ENCODE measurements at places on chromosomes 2 and 18.

DNA sequence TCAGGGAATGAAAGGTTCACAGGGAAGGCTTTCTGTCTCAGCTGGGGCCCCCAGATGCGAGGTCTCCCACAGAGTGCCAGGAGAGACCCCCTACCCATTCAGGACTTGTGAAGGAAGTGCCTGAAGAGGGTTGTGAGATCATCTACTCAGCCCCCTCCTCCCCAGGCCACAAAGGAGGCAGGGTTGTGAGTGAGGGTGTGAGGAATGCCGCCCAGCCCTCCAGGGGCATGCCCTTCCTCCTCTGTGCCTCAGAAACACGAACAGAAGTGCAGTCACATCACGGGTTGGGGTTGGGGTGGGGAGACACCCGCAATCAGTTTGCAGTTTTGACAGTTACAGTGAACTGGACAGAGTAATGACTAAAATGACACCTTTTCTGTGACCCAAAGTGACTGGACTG is 5.0 kb downstream of the MAL start:
- no peak for DNase-seq

DNA sequence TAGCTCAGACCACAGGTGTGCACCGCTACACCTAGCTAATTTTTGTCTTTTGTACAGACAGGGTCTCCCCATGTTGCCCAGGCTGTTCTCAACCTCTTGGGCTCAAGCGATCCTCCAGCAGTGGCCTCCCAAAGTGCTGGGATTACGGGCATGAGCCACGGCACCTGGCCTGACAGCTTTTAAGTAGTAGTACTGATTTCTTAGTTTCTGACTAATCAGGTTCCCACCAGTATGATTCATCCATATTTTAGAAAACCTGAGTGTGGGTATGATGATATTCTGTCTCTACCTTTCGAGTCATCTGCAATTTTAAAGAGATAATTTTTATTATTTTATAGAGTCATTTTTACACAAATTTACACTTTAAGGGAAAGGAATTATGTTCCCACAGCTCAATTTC is 46.4 kb upstream of the GULP1 start:
- no peak for DNase-seq

GRCh38 chr2:47653036-47653435 is 129.9 kb upstream of the MSH6 start:
- DNase-seq, result no peak

DNA sequence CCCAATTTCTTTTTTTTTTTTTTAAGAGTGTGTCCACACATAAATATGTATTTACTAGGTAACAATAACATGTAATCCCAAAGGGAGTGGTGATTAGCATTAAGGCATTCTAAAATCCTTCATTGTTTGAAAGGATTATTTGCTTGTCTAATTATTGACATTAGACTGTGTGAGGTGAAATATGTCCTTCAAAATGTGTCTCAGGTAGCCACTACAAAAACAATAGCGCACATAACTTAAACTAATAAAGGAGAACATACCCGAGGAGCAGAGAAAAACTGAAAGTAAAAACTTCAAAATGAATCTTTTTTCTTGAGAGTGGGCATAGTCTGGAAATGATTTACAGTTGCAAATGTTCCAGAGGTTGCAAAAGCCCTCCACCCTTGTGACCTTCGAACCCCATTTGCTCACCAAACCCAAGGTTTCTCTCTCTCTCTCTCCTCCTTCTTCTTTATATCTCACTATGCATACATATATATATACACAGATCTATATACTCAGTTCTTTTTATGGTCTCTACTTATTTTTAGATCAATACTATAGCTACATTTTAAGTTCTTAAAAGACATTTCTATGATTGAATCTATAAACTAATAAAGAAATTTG is 24.4 kb upstream of the FRZB start:
- DNase-seq, result no peak

- no peak for DNase-seq
These were observed 117.2 kb upstream of the NCK2 start for GRCh38 chr2:105627534-105627933.

GRCh38 chr18:53754154-53754553 is 470.3 kb downstream of the MBD2 start:
- DNase-seq, result no peak

- no peak for DNase-seq
These were observed 366.0 kb upstream of the CNTNAP5 start for GRCh38 chr2:123659120-123659519.

DNA sequence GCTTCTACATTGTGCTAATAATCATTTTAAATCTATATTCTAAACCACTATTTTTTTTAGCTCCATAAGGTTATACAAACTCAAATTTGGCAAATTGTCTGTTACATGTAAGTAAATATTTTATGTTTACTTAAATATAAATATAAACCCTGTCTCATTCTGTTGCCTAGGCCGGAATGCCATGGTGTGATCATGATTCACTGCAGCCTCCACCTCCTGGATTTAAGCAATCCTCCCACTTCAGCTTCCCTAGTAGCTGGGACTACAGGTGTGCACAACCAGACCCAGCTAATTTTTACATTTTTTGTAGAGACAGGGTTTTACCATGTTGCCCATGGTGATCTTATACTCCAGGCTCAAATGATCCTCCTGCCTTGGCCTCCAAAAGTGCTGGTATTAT is 124.7 kb downstream of the MEIS1 start:
- no peak for DNase-seq

DNA sequence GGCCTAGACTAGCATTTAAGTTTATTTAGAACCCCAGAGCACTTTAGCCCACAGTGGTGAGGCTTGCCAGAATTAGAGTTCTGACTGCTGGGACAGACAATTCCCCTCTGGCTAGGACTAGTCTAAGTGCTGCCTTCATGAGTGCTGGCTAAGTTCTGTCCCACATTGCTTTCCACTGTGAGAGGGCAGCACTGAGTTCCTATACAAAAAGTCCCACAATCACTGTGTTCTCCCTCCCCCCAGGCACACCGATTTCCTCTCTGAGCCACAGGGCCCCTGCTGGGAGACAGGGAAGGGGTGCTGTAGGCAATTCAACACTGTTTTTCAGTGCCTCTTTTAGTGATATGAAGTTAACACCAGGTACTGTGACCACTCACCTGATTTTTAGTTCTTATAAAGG is 310.9 kb downstream of the DLGAP1 start:
- no peak for DNase-seq

GRCh38 chr2:50291610-50292009 is 740.3 kb downstream of the NRXN1 start:
- DNase-seq, result no peak

DNA sequence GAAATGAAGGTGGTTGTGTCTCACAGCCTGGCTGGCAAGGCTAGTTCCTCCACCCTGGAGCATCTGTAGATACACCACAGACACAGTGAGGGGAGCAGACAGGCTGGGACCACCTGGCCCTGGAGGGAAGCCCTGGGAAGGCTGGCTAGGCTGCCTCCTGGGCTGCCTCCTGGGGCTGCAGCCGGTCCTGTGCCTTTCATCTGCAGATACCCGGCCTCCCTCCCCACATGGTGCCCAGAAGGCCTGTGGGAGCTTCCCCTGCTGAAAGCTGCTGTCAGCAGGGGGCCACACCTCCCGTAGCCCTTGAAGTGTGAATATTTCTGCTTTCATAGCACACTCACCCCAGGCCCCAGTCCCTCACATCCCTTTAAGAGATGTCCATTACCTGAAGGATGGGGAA is 37.6 kb downstream of the SDC1 start:
- DNase-seq, result no peak

DNA sequence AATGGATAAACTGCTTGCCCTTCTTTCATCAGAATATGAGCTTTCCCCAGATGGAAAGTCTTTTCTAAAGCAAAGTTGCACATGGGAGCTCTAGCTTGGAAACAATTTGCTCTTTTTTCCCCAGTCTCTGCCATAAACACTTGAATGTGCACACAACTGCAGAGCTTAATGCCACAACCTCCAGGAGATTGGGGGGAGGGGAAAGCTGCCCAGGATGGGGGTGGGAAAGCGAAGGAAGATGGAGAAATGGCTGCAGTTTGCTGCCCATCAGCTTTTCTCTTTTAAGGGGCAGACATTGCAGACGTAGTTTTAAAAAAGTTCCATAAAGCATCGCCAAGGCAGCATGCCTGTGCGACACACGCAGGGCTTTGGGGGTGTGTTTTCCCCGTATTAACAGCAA is 1.5 kb downstream of the ACKR3 start:
- no peak for DNase-seq

DNA sequence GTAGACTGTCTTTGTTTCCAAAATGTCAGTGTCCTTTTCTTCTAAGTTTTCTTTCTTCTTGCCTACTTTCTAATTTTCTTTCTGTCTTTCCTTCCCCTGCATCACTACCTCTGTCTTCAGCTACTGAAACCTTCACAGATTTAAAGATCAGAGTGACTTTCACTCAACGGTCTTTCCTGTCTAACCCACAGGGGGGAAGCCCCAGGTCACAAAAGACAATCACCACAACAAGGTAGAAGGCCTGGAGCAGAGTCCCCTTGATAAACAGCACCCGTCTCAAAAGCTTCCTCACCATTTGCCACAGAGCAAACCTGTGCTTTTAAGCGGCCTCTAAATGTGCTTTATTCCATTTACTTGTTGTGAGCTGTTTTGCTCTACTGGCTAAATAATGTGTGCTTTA is 665.4 kb downstream of the BCL11A start:
- no peak for DNase-seq

DNA sequence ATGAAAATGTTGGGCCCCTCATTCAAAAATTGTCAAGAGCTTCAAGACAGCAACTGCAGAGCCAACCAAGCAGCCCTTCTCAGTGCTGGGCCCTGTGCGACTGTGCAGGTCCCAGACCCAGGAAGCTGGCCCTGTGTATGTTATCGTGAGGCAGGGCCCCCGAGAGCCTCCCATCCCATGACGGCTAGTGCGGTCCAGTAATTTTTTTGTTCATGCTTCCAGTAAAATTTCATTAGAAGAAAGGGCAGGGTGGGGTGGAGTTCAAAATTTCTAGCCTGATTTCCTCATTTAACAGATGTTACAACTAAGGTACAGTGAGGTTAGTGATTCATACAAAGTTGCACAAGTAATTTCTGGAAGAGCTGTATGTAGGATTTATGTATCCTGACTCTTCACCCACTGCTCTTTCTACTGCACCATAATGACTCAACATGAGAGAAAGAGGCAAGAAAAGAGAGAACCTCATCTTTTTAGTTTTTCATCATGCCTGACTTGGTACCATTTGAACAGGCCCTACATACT is 105.5 kb downstream of the ZEB2 start:
- DNase-seq, result no peak

DNA sequence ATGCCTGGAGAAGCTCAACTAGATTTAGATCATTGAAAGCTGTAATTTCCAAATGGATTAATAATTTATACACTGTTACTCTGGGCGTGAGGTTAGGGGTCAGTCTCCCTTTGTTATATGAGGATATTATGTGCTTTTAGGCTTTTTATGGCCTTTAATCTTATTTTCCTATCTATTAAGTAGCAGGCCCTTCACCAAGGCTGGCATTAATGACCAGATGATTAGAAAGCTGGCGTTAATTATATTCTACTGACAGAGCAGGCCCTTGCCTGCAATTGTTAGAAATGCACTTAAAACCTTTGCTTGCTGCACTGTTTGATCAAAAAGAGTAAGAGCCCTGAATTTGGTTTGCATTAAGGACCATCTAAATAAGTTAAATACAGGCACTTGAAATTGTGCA is 75.3 kb downstream of the EPAS1 start:
- no peak for DNase-seq

DNA sequence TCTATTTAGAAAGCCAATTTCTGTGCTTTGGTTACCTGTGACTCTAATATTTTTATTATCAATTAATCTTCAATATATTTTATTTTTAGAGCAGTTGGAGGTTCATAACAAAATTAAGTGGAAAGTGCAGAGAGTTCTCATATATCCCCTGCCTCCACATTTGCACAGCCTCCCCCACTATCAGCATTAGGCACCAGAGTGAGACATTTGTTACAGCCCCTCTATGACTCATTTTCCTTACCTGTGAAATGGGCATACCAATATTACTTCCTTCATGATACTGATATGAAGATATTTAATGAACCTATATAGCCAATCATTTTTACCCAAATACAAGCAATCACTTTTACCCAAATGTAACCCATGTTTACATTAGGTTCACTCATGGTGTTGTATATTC is 34.0 kb upstream of the CYTIP start:
- DNase-seq, result no peak

GRCh38 chr2:45545943-45546342 is 65.1 kb downstream of the SRBD1 start:
- DNase-seq, result no peak

- no peak for DNase-seq
These were observed 4.7 kb downstream of the PAX8 start for GRCh38 chr2:113273981-113274380.

- no peak for DNase-seq
These were observed 308.2 kb downstream of the EN1 start for GRCh38 chr2:118539290-118539689.

- DNase-seq, result no peak
These were observed 24.0 kb upstream of the CERS6 start for GRCh38 chr2:168432100-168432499.

- DNase-seq, result no peak
These were observed 60.9 kb upstream of the SLC14A2 start for GRCh38 chr18:45554389-45554737.

DNA sequence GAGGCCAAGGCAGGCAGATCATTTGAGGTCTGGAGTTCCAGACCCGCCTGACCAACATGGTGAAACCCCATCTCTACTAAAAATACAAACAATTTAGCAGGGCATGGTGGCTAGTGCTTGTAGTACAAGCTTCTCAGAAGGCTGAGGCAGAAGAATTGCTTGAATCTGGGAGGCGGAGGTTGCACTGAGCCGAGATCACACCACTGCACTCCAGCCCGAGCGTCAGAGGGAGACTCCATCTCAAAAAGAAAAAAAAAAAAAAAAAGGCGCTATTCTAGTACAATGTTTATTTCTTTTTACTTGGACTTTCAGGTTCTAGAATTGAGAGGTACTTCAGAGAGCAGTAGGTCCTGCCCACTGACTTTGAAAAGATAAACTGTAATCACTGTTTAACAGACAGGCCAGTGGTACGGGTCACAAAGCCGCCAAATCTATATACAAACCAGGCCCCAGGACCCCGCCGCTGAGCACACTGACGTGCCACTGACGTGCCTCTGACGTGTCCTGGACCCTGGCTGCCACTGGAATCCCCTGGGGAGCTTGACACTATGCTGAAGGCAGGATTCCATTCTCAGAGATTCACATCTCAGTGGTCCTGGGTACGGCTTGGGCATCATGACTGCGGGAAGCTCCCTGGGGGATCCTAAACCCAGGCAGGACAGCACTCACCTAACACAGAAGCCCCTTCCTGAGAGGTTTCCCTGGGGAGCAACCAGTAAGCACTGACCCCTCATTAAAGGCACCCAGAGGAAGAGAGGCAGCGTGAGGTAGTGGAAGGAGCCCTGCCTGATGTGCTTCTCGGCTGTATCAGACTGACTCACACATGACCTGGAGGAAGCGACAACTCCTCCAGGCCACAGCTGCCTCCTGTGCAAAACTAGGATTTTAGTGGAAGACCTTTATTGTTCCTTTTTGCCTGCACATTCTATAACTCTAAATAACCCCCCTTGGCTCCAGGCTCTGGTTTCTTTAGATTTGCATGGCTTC is 197.8 kb upstream of the MEIS1 start:
- DNase-seq, result no peak

GRCh38 chr2:133346654-133347053 is 221.6 kb downstream of the NCKAP5 start:
- no peak for DNase-seq

GRCh38 chr18:32258558-32259204 is 68.8 kb downstream of the MEP1B start:
- DNase-seq, result no peak

- no peak for DNase-seq
These were observed 28.3 kb upstream of the GYPC start for GRCh38 chr2:126627643-126628042.

- DNase-seq, result no peak
These were observed 17.2 kb upstream of the ATG16L1 start for GRCh38 chr2:233234264-233234663.

GRCh38 chr2:207676827-207677354 is 34.5 kb upstream of the CCNYL1 start:
- no peak for DNase-seq
